CD4-positive, alpha-beta T cell treated with Interleukin-1 beta for 1 hour (primary cell): ENCODE measurements at places on chromosomes 3 and 15.

DNA sequence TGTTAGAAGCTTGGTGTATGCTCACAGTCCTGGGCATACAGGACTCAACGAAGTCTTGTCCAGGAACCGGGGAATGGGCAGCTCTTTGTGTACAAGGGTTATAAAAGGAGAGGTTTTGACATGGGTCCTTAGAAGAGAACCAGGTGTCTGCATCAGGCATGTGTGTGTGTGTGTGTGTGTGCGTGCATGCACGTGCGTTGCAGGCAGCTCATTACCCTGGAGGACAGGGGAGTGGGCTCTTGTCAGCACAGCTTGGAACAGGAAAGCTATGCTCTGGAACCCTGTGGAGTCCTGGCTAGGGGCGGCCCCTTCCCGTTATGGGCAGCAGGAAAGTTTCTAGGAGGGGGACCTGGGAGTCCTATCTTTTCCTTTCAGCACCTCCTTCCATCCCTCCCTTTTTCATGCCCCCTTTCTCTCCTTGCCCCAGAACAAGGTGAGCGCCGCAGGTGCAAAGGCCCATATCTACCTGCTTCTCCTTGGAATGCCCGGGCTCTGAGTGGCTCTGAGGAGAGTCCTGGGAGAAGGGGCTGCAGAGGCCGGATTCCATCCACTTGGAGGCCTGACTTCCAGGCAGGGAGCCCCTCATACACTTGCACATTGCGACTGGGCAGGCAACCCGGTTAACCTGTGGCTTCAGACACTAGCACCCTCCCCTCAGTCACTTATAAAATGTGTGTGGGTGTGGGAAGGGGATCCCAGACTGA lies 33.9 kb upstream of the LCTL start:
- DNase-seq: no peak

GRCh38 chr15:89034305-89034704 lies 54.0 kb upstream of the ABHD2 start:
- no peak for DNase-seq

DNA sequence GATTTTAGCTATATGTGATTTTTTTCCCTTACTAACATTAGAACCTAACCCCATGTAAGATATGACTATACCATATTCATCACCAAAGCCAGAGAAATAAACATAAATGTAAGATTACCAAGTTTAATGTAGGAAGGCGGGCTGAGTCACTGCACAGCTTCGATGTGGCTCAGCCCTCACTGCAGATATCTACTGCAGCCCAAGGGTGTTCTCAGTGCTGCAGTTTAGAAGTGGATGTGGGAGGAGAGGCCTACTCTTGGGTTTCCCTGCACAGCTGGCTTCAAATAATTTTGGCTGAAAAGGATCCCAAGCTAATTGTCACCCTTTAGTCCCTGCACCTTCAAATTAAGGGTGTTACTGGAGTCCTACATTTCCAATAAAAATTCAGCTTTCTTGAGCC lies 9.3 kb downstream of the ARPP19 start:
- no peak for DNase-seq

GRCh38 chr3:133792171-133792763 lies 13.3 kb upstream of the SRPRB start:
- no peak for DNase-seq

DNA sequence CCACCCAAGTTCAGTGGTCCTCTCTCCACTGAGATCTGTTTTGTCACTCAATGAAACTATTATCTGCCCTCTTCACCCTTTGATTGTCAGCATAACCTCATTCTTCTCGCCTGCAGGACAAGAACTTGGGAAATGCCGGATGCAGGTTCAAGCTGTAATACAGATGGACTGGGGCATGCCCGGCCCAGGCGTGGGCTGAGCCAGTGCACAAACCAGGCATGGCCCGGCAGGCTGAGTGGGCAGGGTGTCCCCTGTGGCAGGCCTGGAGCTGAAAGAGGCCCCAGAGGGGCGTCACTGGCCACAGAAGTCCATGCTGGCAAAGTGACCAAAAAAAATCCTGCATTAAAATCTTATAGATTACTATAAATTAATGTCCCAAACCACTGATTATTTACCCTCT lies 638.9 kb upstream of the EPHA6 start:
- no peak for DNase-seq

- no peak for DNase-seq
Observed at GRCh38 chr3:38141952-38142273, 3.5 kb downstream of the MYD88 start.

- no peak for DNase-seq
Observed at GRCh38 chr15:74754593-74755215, 6.1 kb downstream of the CYP1A2 start.

DNA sequence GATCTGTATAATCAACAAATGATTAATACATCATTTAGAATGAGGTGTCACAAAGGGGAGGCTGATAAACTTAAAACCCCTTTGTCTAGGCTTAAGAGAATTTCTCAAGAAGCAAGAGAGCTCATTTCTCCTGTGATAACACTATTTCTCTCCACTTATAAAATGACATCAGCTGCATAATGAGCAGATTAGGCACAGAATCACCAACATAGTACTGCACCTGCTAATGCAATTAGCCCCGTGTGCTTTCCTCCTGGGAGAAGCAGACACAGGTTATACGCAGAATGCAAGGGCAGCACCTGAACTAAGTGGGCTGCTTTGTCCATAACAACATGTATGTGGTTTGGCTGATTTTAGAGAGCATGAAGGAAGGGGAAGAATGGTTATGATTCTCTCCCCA lies 515.3 kb upstream of the CFAP20DC start:
- no peak for DNase-seq

- DNase-seq: no peak
Observed at GRCh38 chr3:43858294-43858701, 167.6 kb downstream of the ABHD5 start.

DNA sequence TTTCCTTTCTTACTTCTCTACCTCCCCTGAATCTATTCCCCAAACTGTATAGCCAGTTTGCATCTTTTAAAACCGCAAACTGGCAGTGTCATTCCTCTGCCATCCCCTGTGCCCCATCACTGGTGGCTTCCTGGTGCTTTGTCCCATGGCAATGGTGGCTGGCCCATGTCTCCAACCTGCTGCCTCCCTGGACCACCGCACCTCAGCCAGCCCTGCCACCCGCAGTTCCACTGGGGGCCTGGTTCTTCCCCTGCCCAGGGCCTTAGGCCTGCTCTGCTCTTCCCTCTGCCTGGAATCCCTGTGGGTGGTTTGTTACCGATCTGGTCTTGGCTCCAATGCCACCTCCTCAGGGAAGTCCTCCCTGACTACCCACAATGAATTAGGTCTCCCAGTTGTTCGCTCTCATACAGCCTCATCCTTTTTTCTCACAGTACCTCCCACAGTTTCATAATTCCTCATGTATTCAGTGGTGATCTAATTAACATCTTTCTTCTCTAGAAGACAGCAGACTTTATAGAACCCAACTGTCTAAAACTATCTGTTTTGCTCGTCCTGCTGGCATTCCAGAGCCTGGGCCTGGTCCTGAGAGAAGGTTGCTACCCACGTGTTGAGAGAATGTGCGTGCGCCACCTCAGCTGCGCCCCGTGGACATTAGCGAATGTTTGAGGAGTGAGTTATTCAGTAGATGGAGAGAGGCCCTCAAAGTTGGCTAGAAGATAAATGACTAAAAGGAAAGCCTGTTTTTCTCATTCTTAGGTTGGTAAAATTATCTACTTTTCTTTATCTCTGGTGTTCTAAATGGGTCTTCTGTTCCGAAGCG lies 130.1 kb downstream of the DNAJB8 start:
- DNase-seq: no peak

DNA sequence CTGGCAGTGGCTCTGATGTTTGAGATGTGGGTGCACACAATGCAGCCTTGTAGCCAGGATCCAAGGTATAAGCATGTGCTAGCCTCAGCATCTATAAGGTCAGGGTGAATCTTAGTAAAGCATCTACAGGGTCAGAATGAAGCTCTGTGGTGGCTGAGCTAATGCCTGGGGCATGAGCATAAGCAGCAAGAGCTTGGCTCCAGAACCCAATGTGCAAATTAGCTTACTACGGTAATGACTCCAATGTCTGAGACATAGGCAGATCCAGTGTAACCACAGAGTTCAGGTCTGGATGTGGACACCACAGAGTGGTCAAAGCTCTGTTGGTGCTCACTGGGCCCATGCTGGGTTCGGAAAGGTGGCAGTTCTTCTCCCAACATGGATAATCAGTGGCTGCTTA lies 304.5 kb upstream of the NECTIN3 start:
- no peak for DNase-seq

GRCh38 chr3:6679510-6679909 lies 181.4 kb upstream of the GRM7 start:
- DNase-seq: no peak

DNA sequence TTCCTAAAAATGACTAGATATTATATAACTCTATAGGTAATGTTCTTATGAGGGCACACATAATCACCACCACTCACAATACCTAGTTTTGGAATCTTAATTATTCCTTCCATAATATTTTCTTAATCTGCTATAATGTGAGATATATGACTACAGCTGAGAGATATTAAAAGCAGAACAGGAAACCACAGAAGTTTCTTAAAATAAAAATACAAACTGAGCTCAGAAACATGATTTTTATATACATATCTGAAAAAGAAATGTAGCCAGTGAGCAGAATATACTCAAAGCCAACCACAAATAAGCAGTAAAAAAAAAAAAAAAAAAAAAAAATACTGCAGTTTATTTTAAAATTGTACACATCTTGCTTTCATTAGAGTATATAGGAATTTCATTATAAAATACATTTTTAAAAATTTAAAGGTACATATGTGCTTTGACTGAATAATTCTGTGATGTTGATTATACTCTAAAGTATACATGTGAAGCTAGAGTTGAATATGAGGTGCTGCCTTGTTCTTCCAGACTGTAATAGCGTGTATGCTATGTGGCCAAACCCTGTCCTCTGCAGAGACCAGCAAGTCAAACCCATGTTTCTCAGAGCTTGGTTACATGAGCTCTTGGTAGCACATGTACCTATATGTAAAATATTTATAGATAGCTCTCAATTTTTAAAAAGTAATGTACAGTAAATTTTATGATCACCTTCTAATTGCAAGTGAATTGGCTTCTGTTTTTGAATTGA lies 175.0 kb downstream of the UBE2E2 start:
- no peak for DNase-seq

DNA sequence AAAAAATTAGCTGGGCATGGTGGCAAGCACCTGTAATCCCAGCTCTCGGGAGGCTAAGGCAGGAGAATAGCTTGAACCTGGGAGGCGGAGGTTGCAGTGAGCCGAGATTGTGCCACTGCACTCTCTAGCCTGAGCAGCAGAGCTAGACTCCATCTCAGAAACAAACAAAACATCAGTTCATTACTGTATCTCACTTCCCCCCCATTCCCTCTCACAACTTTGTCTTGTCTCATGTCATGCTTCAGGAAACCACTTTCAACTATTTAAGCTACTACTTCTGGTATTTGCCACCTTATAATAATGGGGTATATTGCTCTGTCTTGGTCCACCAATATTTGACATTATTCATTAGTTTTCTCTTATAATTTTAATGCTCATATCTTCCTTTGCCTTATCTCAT lies 26.2 kb downstream of the PIK3CA start:
- no peak for DNase-seq

DNA sequence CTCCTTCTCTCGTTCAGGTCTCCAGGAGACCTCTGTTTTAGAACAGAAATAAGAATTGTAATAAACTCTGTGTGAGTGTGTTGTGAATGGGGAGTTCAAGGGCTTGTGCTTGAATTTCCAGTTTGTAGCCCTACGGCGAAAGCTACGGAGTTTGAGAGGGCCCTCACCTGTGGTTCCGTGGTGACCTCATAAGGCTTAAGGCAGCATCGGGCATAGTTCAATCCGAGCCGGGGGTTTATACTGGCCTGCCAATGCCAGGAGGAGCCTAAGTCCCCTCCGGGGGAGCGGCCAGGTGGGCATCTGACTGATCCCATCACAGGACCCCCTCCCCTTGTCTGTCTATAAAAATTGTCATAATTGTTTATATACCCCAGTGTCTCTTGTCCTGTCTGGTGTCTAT lies 43.7 kb downstream of the ZBTB11 start:
- DNase-seq: no peak

GRCh38 chr3:173529062-173529711 lies 131.6 kb downstream of the NLGN1 start:
- no peak for DNase-seq

GRCh38 chr3:64539451-64540196 lies 148.2 kb downstream of the ADAMTS9 start:
- no peak for DNase-seq

GRCh38 chr15:62824111-62825015 lies 218.2 kb upstream of the TPM1 start:
- DNase-seq: no peak

DNA sequence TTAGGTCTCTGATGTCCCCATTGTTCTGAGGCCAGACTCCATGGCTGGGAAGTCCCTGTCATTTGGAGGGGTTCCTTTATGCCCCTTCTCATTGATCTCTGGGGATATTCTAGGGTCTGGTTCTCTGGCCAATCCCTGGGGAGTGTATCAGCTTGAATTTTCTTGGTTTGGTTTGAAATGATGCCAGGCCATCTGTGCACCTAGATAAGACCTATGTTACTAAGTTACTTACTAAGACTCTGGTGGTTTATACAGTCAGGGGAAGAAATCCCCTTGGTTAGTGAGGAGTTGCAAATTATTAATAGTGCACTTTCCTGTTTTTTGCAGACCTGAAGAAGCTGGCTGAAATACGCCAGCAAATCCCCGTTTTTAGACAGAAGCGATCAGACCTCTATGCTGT lies 20.3 kb downstream of the NIT2 start:
- no peak for DNase-seq

DNA sequence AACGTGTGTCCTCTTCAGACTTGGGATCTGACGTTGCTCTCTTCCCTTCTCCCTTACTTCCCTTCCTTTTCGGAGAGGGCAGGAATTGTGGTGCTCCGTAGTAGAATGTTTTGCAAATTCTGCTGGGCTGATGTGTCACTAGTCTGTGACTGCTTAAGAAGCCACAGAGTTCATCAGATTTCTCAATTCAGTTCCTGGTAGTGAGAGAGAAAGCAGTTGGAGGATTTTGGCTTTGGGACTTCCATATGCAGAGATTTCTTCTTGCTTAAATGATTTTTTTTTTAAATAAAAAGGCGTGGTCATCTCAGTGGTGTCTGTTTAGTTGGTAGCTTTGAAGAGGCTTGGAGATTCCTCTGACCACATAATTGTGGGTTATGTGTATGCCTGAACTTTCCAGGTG lies 10.1 kb downstream of the CEMIP start:
- no peak for DNase-seq

DNA sequence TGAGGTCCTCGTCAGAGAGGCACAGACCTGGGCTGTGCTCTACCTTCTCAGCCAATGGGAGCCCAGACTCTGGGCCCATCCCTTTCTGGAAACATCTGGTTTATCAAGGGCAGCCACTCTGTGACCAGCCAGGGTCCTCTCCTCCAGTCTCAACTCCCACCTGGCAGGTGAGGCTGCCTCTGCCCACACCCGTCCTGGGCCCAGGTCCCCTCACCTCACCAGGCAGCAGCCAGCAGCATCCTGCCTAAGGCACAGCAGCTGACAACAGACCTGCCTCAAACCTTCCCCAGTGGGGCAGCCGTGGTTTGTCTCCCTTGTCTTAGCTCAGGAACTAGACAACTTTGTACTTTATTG lies 8.7 kb upstream of the VIPR1 start:
- DNase-seq: no peak

- DNase-seq: no peak
Observed at GRCh38 chr15:99053380-99054024, 45.9 kb upstream of the PGPEP1L start.

GRCh38 chr3:59285560-59285959 lies 235.7 kb upstream of the CFAP20DC start:
- DNase-seq: no peak
